ENCODE measurements at places on chromosomes 6 and 20. TPM values are rescaled to one million over a fixed set of nuclear protein-coding genes. Genes with fewer than 3 reads are reported as not detected.

GRCh38 chr6:163418311-163419029, 4.0 kb downstream of the QKI start:
- no peak overlapping the region for H3K4me3 ChIP-seq
- no peak for DNase-seq
- H3K27me3 ChIP-seq = no peaks in the 10 kb centered on the region
- no peaks in the 10 kb centered on the region for H3K36me3 ChIP-seq
- H3K4me1 ChIP-seq = peaks cover 27% of the 10 kb centered on the region

- no peak overlapping the region for H3K27ac ChIP-seq
- no peak overlapping the region for H3K4me3 ChIP-seq
- H3K4me1 ChIP-seq = no peaks in the 10 kb centered on the region
- H3K36me3 ChIP-seq = no peaks in the 10 kb centered on the region
- H3K27me3 ChIP-seq = no peaks in the 10 kb centered on the region
Measured at GRCh38 chr6:5208057-5208456, 52.7 kb downstream of the LYRM4 start.

SOX18 gene
- total RNA-seq = not detected

GRCh38 chr20:62580052-62580451, 62.3 kb upstream of the SLCO4A1 start:
- H3K4me1 ChIP-seq = no peaks in the 10 kb centered on the region
- H3K4me3 ChIP-seq = no peak overlapping the region
- peaks cover 15% of the 10 kb centered on the region for H3K27me3 ChIP-seq
- DNase-seq = no peak

ZKSCAN8 gene
- 17.4 TPM for total RNA-seq
